ENCODE measurements at places on chromosomes 4 and X.

DNA sequence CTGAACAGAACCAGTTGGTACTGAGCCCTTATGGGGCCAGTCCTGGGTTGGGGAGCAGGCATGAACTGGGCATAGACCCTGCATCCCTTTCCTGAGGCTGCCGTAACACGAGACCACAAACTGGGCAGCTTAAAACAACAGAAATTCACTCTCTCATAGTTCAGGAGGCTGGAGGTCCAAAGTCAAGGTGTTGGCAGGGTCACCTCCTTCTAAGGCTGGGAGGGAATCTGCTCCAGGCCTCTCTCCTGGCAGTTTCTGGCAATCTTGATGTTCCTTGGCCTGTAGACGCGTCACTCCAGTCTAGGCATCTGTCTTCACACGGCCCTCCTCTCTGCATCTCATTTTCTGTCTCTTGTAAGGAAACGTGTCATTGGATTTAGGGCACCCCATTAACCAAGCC, 19.8 kb upstream of the SORCS2 start:
- DNase-seq = no peak

DNA sequence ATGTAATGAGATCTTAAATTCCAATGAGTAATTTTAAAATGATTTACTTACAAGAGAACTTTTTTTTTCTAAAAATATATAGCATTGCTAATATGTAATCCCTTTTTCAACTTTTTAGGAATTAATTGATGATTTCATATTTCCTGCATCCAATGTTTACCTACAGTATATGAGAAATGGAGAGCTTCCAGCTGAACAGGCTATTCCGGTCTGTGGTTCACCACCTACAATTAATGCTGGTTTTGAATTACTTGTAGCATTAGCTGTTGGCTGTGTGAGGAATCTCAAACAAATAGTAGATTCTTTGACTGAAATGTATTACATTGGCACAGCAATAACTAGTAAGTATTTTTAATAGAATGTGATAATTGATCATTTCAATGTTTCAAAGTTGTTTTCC, 113.2 kb downstream of the USP9X start:
- no peak for DNase-seq

DNA sequence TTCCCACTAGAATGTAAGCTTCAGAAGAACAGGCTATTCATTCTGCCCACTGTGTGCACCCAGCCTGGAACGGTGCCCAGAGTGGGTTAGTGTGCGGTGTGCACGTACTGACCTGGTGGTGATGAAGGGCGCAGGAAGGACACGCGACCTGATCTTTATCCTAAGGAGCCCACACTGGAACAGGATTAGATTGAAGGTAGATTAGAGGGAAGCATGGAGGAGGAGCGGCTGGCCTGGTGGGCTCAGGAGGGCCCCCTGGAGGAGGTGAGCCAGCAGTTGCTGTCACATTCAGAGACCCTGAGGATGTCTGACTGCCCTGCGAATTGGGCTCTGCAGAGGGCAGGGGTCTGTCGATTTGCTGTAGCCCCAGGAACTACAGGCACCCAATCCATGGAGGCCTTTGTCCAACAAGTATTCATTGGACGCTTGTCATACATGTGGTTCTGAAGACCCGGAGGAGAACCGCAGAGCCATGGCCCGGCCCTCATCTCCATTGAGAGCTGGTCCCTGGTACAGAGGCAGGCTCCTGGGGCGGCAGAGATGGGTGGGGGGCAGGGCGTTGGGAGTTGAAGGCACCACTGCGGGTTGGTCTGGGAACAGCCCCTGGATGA, 73.2 kb downstream of the HTRA3 start:
- DNase-seq = no peak

DNA sequence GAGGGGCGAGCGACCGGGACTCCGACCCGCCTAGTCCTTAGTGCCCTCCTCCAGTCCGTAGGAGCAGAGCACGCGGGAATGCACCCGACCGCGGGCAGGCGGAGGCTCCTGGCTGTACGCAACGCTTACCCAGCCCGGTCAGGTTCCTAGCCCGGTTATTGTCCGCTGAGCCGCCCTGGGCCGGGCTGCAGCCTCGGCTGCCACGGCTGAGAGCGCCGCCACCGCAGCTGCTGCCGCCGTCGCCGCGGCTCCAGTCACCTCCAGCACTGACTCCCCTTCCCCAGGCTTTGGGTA, at the start of gene AMER1:
AMER1 (minus strand) TSS at position 268 of the 294 bp plus-strand sequence. CDS start 12,422 bp downstream, outside the sequence.
- DNase-seq = no peak

GRCh38 chrX:87571964-87572363, 54.4 kb downstream of the KLHL4 start:
- DNase-seq = peak; percentile 26

- no peak for DNase-seq
Measured at GRCh38 chrX:151228935-151229334, 52.6 kb downstream of the GPR50 start.

GRCh38 chr4:24677909-24678308, 93.6 kb upstream of the DHX15 start:
- no peak for DNase-seq

DNA sequence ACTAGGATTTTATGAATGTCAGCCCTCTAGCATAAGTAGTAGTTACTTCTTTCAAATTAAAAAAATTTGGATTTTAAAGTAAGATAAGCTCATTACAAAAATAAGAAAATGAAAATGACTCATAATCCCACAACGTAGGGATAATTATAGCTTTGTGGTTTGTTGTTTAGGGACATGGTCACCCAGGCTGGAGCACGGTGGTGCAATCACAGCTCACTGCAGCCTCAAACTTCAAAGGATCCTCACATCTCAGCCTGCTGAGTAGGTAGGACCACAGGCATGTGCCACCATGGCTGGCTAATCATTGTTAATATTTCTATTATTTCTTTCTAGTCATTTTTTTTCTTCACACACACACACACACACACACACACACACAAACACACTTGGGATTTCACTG, 57.6 kb downstream of the PLAC1 start:
- peak; percentile 52 for DNase-seq

DNA sequence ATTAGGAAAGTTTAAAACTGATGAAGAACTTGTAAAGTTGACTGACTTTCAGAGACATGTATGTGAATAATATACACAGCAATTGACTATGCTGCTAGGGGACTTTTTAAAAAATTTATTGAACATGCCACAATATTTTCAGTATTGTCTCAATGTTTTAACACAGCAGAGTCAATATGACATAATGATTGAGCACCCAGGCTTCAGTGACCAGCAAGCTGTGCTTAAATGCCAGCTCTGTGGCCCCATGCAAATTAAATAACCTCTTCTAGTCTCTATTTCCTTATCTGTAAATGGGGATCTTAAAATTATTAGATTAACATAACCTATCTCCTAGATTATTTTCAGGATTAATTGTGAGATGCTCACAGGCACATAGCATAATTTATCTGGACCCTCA, 56.8 kb upstream of the TXK start:
- no peak for DNase-seq

DNA sequence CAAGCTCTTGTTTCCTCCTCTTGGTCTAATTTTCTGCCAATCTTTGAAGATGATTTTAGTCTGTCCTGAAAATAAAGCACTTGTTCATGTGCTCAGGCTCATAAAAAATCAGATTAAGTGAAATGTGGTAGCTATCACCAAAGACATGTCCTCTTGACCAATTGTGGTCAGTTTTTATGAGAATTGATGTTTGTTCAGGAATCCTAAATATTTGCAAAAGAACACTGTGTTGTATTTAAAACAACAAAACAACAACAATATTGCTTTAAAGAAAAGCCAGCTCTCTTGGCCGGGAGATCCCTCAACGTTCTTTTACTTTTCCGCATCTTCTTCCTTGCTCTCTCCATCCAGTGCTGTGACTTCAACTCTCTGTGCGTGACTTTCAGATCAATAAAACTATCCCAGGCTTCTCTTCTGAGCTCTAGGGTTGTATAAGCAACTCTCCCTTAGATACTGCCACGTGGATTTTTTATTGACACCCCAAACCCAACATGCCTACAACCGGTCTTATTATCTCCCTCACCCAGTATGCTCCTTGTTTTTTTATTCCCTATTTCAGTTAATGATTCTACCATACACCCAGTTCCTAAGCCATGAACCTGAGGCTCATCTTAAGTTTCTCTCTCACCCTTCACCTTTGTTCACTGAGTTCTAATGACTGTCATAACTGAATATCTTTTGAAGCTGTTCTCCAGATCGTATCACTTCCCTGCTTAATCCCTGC, 309.9 kb downstream of the ARHGAP10 start:
- no peak for DNase-seq

GRCh38 chrX:129115104-129115503, 408.2 kb downstream of the SMARCA1 start:
- DNase-seq = peak; percentile 81

DNA sequence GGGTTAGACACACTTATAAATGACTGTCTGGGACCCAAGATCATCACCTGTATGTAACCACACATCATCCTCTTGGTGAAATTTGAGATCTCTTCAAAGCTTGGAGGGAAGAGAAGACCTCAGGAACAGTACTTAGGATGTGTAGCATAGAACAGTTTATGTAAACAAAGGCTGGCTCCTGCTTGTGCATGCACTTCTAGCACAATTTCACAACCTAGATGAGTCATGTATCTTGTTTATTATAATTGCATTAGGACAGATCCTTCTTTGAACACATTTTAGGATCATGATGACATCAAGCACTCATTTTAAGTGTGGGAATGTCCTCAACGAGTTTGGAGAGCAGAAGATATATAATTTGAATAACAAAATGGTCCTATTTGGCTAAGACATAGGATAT, 26.3 kb upstream of the ZMAT1 start:
- DNase-seq = no peak

GRCh38 chr4:184548316-184548647, 73.9 kb upstream of the IRF2 start:
- no peak for DNase-seq

DNA sequence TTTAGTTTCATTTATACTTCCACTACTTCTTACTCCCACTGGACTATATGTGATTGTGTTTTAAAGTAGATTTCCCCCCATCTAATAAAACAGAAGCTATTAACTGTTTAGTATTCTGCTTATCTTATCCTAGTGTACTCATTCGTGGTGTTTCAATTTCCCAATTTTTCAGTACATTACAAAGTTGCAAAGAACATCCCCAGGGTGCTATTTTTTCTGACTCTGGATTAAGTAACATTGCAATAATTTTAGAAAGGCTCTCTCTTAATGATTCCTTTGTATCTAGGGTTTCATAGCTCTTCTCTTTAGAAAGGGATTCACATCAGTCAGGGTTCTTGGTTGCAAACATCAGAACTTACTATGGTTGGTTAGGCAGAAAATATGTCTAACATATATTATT, 317.9 kb upstream of the DIPK2B start:
- peak; percentile 28 for DNase-seq

GRCh38 chrX:124548571-124548970, 202.2 kb downstream of the SH2D1A start:
- no peak for DNase-seq

DNA sequence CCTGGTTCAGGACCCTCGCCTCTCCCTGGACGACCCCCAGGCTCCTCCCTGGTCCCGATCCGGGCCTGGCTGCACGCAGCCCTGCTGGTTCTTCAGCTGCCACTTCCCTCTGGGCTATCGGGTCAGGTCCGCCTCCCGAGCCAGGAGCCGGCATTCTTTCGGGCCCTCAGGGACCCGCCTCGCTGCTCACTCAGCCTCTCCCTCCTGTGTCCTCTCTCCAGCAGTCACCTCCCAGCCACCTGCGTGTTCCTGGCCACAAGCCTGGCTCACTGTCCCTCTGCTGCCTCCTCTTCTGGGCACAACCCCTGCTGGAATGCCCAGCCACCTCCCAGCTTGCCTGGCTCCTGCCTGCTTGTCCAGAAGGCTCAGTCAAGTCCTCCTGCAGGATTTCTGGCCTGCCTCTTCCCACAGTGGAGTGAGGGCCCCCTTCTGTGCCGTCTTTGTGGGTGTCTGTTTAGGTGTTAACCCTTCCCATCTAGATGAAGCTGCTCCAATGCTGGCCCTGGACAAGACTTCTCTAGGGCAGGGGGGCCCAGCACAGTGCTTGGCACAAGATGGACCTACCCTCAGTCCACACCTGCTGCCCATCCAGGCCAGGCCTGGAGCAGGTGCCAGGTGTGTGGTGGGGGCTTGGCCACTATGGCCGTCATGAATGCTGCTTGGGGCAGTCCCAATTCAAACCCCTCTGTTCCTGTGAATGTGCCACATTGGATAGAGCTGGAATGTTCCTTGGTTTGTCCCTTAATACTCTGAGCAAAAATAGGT, 2.2 kb downstream of the WFS1 start:
- DNase-seq = no peak

- DNase-seq = no peak
Measured at GRCh38 chr4:122746485-122746965, 14.0 kb downstream of the BBS12 start.

GRCh38 chrX:15874672-15875071, 20.1 kb upstream of the AP1S2 start:
- no peak for DNase-seq

GRCh38 chr4:153217440-153217839, 13.2 kb downstream of the TRIM2 start:
- DNase-seq = no peak

DNA sequence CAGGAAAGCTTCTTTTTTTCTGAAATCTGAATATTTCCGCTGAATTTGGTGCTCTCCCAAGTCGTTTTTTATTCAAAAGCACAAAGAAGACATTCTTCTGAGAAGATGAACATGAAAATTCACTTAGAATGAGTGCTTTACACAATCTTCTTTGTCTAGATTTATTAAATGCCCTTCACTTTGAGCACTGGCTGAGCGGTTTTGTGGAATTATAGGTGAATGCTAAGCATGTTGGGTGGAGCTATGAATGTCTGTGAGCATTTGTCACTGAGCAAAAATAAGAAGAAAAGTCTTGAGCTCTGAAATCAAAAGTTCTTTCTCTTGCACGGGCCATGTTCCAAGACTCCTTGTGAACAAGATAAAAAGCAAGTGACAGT, 13.1 kb downstream of the GASK1B start:
- DNase-seq = no peak

DNA sequence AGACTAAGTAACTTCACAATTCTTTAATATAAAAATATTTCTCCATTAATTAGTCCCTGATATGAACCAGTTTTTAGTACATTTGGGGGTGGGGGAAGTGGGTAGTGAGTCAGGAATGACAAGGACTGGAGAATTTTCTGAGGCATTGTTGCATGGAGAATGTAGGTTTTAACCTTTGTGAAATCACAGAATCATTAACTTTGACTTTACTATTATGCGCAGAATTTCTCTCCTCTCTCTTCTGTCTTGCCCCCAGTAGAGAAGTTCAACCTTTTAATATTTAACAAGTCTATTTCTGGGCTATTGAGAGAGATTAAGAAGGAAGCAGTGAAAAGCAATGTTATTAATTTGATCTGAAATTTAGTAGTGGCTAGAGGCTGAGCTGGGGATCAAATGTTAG, 597.0 kb downstream of the PCDH18 start:
- no peak for DNase-seq

- peak; percentile 76 for DNase-seq
Measured at GRCh38 chr4:14415146-14415545, 587.1 kb upstream of the CPEB2 start.

- DNase-seq = no peak
Measured at GRCh38 chrX:139828830-139829229, 104.0 kb downstream of the ATP11C start.

GRCh38 chrX:38717871-38718270, 83.4 kb upstream of the MID1IP1 start:
- DNase-seq = peak; percentile 23

GRCh38 chr4:136909626-136910025, 622.7 kb downstream of the PCDH18 start:
- DNase-seq = no peak
